HCT116 (cell line): ENCODE measurements at places on chromosomes 7 and 10. TPM values are rescaled to one million over a fixed set of nuclear protein-coding genes. Genes with fewer than 3 reads are reported as not detected.

Gene ELOVL3
- 5.5 TPM for total RNA-seq

DNA sequence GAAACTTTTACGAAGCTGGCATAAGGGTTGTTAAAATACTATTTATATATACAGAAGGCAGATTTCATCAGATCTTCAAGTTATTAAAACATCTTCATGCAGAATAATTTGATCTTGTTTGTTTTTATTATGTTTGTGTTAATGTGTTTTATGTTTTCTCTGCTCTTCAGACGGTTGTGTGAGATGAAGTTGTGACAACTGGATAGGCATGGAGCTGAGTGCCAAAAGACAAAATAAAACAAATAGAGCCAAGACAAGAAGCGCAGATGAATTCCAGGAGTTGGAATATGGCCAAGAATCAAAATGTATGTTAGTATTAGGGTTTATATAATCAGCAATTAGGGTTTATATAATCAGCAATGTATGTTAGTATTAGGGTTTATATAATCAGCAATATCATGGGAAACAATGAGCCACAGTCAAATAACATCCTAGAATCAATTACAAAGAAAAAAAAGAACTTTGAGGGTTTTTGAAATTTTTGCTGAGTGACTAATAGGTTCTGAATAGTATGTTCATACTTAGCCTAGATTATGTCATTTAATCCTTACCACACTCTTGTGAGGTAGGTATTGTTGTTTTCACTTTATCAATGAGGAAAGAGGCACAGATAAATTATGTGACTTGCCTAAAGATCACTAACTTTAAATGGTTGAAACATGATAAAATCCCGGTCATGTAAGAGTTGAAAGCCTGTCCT lies 488.0 kb upstream of the STEAP1 start:
- H3K27me3 ChIP-seq = no peaks in the 10 kb centered on the region
- no peaks in the 10 kb centered on the region for H3K4me1 ChIP-seq
- no peaks in the 10 kb centered on the region for H3K36me3 ChIP-seq
- no peak overlapping the region for H3K4me3 ChIP-seq
- no peak for DNase-seq

DNA sequence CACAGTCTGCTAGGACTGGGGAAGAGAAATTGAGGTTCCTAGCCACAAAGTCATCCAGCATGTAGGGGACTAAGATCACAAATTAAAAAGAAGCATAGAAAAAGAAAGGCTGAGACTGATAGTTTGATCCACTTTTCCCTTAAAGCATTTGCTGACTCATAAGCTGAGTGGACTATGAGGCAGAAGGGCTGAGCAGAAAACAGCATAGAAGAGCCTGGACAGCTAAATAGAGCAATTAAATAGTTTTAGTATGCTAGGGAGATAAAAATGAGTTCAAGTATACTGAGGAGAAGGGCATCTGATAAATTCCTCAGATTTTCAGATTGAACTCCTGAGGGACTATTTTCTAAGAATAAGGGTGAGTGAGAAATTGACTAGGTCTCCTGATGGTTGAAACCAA lies 155.9 kb upstream of the EGR2 start:
- no peak overlapping the region for H3K4me3 ChIP-seq
- DNase-seq = no peak
- no peaks in the 10 kb centered on the region for H3K4me1 ChIP-seq
- H3K27me3 ChIP-seq = no peaks in the 10 kb centered on the region
- H3K27ac ChIP-seq = no peak overlapping the region

DNA sequence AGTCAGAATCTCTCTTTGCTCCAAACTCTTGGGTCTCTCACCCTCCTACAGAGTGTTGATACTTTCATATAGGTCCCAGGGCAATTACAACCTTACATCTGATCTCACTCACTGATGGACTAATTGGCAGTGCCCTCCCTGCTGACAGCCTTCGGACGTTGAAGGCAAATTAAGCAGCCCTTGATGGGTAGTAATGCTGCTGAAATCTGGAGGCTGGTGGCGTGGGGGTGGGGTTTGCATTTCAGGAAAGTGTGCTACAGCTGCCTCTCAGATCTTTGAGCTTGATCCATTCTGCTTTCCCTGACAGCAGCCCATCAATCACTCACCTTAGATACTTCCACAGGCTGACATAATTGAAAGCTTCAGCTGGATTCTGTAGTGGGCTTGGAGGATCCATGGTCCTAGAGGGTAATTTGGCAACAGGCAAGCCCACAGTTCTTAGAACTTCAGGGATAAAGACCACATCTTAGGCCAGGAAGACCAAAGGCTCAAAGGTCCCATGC lies 349.1 kb upstream of the PODXL start:
- DNase-seq = no peak
- H3K4me1 ChIP-seq = no peaks in the 10 kb centered on the region
- no peaks in the 10 kb centered on the region for H3K36me3 ChIP-seq
- H3K27ac ChIP-seq = no peak overlapping the region
- H3K27me3 ChIP-seq = 0 out of 2 replicates have a peak, but pooled peaks cover 2% of the 10 kb centered on the region
- no peak overlapping the region for H3K4me3 ChIP-seq

GRCh38 chr7:80748363-80749042 lies 110.1 kb downstream of the CD36 start:
- no peaks in the 10 kb centered on the region for H3K27me3 ChIP-seq
- peak; percentile 79 for DNase-seq
- H3K4me1 ChIP-seq = peaks cover 6% of the 10 kb centered on the region; the same call in 1 of the 2 replicates
- peak overlapping the region; percentile 53 for H3K4me3 ChIP-seq

GRCh38 chr7:92404170-92404614 lies 43.1 kb upstream of the GATAD1 start:
- no peak overlapping the region for H3K4me3 ChIP-seq
